ENCODE measurements at places on chromosomes 5 and 9.

DNA sequence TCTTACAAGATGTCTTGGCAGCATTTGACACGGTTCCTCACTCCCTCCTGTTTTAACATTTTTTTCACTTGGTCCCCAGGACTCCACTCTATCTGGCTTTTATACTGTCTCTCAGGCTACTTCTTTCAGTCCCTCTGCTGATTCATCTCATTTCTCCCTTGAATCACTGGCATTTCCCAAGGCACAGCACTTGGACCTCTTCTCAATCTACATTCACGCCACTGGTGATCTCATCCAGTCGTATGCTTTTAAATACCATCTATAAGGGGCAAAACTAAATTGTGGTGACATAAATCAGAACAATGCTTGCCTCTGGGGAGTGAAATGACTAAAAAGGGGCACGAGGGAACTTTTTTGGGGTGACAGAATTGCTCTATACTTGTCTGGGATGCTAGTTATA is 47.1 kb downstream of the MAPKAP1 start:
- DNase-seq = no peak

GRCh38 chr9:38641985-38642864 is 21.8 kb upstream of the ANKRD18A start:
- no peak for DNase-seq

- no peak for DNase-seq
These were observed 315.7 kb downstream of the RAB3C start for GRCh38 chr5:58898538-58898937.

DNA sequence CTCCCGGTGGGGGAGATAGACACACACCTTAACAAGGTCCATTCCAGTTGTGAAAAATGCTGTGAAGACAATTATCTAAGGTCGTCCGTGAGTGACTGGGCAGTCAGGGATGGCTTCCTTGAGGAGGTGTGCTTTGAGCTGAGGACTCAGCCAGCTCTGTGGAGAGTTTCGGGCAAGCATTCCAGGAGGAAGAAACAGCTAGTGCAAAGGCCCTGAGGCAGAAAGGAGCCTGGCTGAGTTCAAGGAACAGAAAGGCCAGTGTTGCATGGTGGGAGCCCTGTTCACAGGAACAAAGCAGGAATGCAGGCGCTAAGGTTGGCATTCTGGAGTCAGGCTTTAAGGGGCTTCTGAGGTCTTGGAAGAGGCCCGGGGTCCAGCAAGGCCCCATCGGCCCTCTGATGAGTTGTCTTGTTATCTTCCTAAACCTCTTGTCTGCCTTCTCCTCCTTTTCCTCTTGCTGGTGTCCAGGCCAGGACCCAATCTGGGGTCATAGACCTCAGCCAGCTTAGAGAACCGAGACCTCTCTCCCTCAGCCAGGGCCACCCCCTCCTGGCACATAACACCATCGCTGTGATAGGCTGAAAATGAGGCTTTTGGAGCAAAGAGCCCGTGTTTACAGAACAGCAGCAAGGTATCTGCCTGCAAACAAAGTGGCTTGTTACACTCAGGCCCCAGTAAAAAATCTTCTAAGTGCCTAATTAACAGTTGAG is 270.2 kb upstream of the MVB12B start:
- no peak for DNase-seq

DNA sequence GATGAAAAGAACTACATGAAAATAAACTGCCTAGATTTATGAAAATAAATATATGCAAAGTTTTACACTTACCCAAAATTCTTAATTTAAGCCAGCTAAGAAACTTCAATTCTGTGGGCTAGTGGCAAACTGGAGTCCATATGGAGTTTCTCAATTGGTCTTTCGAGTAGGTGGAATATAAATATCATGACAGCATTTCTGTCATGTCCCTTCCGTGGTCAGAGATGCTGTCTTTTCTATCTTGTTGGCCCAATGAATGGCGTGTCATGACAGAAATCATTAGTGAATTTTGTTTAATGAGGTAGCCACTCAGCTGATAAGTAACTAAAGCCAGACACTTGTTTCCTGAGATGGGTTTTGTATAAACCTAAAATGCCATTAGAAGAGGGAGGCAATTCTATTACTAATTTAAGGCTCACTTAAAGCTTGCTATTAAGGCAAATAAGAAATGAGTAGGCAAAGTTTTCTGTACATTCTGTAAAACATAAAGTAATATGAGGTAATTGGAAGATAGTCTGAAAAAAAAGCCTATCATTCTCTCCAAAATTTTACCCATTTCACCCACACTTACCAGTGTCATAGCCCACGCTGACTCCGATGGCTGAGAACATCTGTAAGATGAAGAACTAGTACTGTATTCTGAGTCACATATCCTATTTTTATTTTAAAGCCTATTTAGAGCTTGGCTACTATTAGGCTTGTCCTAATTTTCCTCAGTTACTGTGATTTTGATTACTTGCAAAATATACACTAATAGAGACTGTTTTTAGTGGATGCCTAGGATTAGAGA is 419.3 kb upstream of the MEF2C start:
- no peak for DNase-seq

GRCh38 chr5:39057734-39058133 is 16.5 kb downstream of the RICTOR start:
- DNase-seq = no peak

GRCh38 chr9:94065535-94065961 is 18.7 kb upstream of the PTPDC1 start:
- peak; percentile 66 for DNase-seq

DNA sequence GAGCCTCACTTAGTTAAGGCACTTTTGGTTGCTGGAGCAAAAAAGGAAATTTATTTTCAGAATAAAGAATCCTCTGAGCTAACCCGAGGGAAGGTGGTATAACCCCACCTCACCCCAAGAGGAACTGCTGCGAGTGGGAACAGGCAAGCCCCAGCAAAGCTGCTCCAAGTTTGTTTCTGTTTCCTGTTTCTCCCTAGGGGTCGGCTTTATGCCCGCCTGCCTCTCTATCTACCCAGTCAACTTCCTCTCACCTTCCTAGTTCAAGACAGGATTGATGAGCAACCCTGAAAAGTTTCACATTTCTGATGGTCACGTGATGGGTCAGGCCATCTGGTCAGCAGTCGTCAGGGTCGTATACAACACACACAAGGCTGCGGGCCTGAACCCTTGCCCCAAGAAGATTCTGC is 31.1 kb downstream of the TRIO start:
- DNase-seq = no peak

GRCh38 chr9:78463750-78464149 is 166.8 kb downstream of the PSAT1 start:
- no peak for DNase-seq

- no peak for DNase-seq
These were observed 20.7 kb upstream of the TRIM36 start for GRCh38 chr5:115190388-115190787.

DNA sequence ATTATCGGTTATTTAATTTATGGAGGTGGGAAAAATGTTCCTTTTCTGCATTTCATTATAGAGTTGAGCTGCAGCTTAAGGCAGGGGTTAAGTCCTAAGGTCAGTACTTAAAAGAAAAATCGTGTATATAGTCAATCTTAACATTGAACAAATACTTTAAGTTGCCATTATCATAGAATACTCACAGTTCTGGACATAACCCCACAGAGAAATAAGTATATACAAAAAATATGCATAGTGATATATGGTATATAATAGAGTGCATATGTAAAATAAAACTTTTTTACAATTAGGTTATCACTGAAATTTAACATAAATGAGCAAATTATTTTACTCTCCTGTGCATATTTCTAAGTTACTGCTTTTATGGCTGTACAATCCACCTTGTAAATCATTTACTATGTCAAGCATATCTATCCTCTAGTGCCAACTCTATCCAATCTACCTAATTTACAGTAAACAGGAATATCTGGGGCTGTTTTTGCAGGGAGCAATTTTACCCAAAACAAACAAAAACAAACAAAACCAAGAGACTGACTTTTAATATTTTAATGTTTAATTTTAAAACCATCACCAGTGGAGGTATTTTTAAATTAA is 28.8 kb downstream of the TTC39B start:
- no peak for DNase-seq

GRCh38 chr5:36696059-36696673 is 89.8 kb downstream of the SLC1A3 start:
- peak; percentile 76 for DNase-seq

DNA sequence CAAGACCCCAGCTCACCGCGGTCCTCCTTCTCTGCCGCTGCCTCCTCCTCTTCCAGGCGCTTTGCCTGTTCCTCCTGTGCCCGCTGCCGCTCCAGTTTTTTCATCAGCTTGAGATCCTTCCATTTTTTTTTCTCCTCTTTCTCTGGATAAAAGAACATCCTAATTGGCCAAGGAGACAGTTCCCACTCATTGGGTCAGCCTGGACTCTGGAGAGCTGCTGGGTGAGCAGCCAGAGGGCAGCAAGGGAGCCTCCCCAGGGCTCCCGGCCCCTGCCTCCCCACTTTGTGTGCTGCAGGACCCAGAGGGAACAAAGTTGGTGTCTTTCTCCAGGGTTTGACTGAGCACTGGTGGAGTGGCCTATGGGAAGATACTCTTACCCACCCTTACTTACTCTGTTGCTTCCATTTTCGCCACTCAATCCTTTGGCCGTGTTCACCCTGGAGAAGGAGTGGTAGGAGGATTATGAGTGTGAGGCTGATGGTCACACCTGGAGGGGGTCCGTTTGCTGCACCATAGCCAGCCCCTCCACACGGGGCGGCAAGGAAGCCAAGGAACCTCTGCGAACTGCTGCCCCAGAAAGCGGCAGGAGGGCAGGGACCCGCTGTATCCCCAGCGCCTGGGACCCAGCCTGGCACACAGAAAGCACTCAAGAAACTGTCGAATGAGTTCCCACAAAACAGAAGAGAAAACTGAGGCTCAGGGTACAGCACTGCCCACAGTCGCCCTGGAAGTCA is 708 bp downstream of the SPOUT1 start:
- no peak for DNase-seq

- DNase-seq = no peak
These were observed 24.2 kb downstream of the CSNK1A1 start for GRCh38 chr5:149526845-149527590.

DNA sequence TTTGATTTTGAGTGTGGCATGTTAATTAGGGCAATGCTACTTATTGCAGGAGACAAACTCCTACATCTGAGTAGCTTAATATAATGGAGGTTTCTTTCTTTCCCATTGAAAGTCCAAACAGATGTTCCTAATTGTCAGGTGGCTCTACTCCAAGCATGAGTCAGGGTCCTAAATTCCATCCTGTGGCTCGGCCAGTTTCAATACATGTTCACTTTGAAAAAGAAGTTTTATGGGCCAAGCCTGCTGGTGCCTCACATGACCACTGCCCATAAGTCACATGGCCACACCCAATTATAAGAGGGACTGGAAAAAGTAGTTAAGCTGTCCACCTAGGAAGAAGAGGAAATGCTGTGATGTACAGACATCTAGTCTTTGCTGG is 170.4 kb downstream of the ARRDC3 start:
- peak; percentile 34 for DNase-seq

DNA sequence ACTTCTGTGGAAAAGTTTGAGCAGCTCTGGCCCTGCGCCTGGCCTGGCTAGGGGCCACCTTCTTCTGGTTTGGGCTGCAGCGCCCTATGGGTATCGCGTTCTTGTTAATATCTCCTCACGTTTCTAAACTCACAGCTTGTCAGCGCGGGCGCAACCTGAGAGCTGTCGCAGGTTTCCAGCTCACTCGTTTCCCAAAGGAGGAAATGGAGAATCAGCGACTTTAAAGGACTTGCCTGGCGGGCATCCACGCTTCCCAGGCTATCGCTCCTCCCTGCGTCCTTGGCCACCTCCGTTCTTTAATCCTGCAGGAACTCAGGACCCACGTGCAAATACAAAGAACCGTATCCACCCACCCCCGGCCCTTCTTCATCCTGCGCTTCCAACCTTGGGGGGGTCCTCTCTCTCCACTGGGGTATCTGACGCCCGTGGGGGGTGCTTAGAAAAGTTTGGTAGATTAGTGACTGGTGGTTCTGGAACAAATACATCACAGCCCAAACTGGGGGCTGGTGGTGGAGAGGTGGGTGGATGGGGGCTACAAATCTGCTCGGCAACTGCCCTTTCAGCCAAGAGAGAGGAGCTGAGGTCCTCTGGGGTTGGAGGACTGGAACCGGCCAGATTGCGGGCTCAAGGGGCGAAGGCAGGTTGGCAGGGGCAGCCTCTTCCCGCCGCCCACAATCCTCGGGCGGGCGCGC is 578 bp upstream of the PSAT1 start:
- DNase-seq = peak; percentile 55

DNA sequence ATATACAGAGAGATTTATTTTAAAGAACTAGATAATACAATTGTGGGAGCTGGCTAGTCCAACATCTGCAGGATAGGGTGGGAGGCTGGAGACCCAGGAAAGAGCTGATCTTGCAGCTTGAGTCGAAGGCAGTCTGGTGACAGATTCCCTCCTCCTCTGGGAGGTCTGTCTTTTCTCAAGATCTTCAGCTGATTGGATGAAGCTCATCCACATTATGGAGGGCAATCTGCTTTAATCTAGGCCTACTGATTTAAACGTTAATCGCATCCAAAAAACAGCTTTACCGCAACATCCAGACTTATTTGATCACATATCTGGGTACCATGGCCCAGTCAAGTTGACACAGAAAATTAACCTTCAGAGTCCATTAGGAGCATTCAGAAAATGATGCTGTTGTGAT is 168.1 kb downstream of the ATPSCKMT start:
- no peak for DNase-seq

- no peak for DNase-seq
These were observed 135.5 kb downstream of the SPATA31D1 start for GRCh38 chr9:82124090-82124489.

GRCh38 chr5:55902696-55903095 is 51.5 kb downstream of the IL31RA start:
- DNase-seq = no peak

- no peak for DNase-seq
These were observed 16.9 kb upstream of the FBP1 start for GRCh38 chr9:94656200-94656599.

DNA sequence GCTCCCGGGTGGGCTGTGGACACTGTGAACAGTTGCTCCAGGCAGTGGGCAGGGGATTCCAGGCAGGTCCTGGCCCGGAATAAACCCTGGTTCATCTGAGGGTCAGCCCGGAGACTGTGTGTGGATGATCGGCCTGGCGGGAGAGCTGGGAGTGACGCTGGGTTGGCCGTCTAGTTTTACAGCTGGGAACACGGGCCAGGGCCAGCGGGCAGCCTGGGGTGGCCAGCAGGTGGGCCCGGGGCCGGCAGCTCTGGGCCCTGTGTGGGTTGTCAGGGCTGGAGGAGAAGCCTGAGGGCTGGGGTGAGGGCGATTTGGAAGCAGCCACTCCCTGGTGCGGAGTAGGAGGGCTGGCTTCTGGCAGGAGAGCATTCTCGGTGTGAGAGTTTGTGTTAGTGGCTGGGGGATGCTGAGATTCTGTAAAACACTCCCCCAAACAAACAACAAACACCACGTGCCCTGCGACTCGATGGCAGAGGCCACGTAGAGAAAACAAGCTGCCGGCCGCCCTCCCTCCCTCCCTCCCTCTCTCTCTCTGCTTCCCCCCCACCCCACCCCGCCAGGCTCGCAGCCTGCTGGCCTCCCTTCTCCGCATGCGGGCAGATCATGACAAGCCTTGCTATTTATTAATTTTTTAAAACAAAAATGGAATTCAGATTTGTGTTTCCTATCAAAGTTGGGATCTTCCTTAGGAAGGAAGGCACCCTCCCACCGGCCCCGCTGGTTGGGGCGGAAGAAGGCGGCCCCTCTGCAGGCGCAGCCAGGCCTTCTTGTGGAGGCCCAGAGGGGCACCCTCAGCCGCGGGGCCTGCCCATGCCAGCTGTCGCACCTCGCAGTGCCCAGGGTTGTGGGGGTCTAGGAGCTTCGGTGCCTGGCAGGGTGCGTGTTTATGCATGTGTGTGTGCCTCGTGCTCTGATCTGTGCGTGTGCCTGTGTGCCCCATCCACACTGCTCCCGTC is 49.5 kb downstream of the RXRA start:
- DNase-seq = peak; percentile 91

- no peak for DNase-seq
These were observed 11.2 kb upstream of the JAK2 start for GRCh38 chr9:4973902-4974301.
